Pancreas (tissue), 10 donors: ENCODE measurements at places on chromosomes 16 and 17.

- DNase-seq: no peak
These were observed 31.8 kb downstream of the CD300LF start for GRCh38 chr17:74680941-74681340.

GRCh38 chr16:53129281-53130158, 74.7 kb downstream of the CHD9 start:
- no peak for DNase-seq

DNA sequence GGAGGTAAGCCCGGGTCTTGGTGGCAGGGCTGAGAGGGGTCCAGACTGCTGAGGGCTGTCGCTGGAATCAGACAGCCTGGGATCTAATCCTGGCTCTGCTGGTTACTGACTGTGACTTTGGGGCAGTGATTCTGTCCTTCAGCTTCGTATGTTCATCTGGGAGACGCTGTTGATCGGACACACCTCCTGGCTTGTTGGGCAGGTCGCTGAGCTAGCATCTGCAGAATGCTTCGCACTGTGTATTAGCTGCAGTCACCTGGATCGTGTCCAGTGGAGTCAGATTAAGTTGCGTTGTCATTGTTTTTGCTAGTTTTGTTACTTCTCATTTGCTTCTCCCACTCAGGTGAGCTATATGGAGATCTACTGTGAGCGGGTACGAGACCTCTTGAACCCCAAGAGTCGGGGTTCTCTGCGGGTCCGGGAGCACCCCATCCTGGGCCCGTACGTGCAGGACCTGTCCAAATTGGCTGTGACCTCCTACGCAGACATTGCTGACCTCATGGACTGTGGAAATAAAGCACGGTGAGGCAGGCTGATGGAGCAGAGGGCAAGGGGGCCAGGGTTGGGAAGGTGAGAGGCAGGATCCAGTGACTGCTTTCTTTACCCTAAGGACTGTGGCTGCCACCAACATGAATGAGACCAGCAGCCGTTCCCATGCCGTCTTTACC, 4.5 kb downstream of the KIF1C start:
- DNase-seq: no peak

DNA sequence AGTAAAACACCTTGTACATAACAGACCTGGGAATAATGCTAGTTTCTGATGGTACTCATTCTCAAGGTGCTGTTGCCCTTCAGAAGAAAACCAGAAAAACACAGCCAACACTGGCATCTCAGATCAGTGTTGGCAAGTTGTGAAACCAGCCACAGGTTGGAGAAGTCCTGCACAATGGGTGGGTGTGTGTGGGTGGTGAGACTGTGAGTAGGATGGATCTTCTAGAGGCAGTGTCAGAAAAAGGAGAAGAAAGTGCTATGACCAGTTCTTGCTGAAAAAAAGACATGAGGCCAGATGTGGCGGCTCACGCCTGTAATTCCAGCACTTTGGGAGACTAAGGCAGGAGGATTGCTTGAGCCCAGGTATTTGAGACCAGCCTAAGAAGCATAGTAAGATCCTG, 35.2 kb upstream of the SMIM36 start:
- no peak for DNase-seq

DNA sequence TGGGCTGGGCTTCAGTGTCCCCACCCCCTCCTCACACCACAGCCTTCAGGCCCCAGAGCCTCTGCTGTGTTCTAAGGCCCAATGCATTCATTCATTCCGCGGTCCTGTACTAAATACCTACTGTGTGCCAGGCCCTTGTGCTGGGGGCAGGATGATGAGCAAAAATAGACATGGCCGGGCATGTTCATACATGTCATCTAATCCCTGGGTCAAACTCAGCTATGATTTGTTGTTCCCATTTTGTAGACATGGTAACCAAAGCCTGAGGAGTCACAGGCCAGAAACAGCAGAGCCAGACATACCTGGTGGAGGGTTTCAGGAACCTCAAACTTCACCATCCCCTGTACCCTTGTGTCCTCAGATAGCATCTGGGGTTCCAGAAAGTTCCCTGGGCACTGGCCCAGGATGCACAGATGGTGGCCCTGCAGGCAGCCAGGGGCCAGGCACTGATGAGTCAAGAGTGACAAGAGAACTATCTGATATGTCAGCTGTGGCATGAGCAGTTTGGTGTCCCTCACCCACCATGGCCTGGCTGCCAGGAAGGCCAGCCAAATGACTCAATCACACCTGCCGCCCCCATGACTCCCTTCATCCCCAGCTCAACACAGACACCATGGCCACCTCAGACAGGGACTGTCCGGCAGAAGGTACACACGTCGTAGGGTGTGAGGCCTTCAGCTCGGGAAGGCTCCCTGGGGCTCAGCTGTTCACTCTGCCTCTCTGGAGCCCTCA, 2.7 kb upstream of the RRAD start:
- peak; percentile 23 for DNase-seq

DNA sequence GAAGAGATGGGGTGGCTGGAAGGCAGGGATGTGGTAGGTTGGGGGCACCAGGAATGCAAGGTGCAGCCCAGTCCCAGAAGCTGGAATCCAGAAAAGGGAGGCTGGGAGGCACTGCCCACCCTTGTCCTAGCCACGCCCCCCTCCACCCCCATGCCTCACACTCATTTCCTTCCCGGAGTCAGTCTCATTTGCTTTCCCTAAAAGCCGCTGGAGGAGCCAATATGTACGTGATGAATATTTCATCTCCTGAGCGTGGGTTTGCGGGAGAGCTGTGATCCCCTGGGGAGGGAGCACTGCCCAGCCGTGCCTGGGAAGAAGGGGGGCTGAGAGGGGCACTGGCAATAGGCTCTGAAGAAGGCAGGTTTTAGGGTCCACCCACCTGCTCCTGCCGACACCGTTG, 124.5 kb upstream of the LHX1 start:
- DNase-seq: no peak

DNA sequence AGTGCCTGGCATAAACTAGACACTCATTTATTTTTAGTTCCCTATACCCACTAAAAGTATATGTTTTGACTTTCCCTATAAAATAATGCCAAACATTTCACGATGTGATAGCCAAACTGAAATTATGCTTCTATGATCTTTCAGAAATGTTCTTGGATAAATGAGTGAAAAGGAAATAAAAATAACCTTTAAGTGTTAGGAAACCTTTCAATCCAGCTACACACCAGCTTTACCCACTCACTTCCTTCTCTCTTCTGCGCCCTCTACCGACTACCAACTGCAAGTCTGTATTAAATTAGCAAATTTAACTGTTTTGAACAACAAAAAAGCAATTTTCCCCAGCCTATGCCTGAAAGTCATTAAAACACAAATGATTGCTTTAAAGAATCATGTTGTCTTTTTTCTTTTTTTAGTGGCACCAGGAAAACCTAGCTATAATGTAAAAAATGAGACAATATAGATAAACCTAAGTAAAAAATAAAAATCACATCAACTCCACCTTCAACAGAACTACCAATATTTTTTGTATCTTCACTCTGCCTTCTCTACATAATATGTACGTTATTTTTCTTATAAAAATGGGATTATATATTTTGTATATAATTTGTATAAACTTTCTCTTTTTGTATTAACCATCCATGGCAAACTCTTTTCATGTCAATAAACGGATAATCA, 13.2 kb upstream of the TMEM100 start:
- no peak for DNase-seq

GRCh38 chr17:19343256-19343630, 19.3 kb downstream of the B9D1 start:
- DNase-seq: no peak

- no peak for DNase-seq
These were observed 5.4 kb upstream of the TMEM220 start for GRCh38 chr17:10735251-10735650.

DNA sequence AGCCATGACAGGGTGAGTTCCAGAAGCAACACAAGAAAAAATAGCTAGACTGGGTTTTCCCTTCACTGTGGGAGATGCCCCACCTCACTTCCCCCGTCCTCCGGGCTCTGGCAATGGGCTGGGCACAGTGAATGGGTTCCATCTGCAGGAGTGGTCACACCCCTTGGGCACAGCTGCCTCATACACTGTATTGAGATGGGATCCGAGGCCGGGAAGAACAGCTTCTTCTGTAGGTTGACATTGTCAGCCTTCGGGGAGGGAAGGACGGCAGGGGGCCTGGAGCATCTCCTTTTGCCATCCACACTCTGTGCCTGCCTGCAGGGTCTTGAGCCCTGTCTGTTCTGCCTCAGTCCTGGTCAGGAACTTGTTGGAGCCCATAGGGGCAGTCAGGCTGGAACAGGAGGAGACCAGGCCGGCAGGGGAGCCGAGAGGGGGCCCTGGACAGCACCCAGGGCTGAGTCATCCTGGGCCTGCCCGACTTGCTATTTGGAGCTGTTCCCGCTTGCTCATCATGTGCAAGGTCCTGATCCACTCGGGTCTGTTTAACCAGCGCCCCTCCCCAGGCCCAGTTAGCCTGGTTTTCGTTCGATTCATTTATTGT, 286.7 kb downstream of the SEC14L1 start:
- DNase-seq: no peak

DNA sequence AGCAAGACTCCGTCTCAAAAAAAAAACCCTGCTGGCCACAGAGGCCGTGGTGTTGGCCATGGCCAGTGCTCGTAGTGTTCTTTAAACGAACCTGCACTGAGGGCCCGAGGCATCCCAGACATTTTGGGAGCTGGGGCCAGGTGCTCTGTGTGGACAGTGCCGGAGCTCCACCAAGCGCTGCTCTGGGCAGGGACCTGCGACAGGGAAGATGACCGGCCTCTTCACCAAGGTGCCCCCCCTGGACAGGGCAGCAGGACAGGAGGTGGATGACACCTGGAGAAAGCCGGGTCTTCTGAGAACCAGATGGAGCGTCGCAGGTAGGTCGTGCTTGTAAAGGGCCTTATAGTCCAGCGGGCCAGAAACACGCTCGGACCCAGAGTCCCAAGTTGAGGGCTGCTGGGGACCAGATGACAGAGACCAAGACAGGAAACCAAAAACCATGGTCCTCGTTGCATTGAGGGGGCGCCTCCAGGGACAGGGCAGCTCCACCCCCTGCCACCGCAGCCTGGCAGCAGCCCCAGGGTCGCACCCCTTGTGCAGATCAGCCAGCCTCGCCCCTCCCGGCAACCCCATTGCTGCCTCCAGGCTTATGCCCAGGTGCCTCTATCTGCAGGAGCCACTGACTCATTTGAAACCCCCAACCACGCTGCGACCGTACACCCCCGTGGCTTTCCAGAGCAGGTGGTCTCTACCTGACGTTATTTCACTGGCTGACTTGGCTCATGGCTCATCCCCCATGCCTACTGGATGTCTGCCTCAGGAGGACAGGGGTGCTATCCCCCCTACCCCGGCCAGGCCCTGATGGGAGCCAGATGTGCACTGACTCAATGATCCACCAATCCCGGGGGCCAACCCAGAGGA, 4.2 kb upstream of the NTN3 start:
- DNase-seq: no peak

GRCh38 chr17:3959295-3959899, 4.8 kb downstream of the ATP2A3 start:
- peak; percentile 49 for DNase-seq

DNA sequence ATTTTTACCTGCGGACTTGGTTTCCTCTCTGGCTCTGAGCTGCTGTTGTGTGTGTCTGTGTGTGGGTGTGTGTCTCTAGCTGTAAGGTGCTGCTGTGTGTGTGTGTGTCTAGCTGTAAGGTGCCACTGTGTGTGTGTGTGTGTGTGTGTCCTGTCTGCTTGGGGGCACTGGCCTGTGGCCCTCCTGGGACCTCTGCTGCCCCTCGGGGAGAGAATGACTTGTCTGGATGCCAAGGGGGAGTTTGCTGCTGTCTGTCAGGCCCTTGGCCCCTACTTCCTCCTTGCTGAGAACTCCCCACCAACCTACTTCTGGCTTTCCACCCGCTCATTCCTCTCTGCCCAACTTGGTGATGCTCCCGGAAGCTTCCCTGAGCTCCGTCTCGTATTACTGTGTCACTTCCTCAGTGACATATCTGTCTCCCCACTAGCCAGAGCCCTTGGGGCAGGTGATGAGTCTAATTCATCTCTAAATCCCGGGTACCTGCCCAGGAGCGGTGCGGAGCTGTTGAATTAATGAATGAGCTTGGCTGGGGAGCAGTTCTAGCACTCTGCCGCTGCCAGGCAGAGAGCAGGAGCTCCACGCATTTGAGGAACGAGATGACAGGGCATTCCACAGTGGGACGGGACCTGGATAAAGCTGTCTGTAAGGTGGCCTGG, 3.5 kb upstream of the LASP1NB start:
- DNase-seq: no peak

DNA sequence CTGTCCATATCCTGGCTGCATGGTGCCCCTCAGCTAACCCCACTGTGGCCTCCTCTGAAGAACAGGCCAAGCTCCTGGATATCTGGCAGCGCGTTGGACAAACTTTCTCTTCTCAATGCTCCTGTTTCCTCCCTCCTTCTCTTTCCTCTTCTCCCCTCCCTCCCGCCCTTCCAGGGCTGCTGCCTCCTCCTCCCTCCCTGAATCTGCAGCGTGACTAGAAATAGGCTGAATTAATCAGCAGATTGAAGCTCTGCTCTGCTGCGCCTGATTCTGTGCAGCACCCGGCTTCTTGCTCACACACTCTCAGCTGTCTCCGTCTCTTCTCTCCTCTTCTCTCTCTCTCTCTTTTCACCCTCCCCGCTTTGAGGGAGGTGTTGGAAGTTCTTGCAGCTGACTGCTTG, 19.8 kb downstream of the TMEM94 start:
- DNase-seq: no peak

DNA sequence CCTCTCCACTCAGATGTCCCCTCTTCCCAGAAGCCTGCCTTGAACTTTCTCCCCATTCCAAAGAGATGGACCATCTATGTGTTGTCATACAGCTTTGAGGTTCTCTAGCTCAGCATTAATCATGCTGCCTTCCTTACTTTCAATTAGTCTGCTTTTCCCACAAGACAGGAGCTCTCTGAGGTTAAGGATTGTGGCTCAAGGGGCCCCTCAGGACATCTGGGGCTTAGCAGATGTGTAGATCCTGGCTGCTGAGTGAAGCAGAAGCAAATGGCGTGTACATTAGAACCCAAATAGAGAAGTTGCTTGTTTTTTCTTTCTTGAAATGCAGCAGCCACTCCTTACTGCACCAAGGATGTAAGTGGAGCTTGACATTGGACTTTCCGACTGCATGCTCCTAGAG, 330.5 kb upstream of the TNRC6C start:
- DNase-seq: no peak

GRCh38 chr17:62631086-62631935, 3.8 kb downstream of the MRC2 start:
- DNase-seq: no peak

DNA sequence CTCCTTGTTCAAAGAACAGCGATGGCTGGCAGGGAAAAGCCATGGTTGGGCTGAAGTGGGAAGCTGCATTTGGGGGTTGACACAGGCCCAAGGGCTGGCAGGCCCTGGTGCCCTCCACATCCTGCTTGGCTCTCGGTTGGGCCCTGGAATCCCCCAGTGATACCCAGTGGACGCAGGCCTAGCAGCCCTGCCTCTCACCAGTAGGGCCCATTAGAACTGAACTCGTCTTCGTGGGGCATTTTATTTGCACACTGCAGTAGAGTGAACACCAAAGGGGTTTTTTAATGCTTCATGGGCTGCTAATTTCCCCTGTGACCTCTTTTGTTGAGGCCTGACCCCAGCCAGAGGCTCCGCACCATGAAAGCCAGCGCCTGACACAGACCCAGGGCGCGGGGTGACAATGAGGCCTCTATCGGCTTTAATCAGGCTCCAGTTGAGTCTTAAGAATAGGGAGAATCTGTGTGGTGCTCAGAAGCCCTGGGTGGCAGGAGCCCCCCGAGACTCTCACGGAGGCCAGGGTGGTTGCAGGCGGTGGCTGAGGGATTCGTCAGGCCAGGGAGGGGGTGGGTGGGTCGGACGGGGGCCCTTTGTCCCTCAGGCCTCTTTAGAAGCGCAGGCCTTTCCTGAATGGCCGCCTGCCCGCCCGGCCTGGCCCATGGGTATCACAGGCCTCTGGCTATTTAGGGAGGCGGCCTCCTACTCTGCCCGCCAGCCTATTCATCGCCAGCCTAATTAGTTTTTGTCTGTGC, 199.3 kb downstream of the NTN1 start:
- no peak for DNase-seq
